Activated B cell treated with CpG ODN at 0.5 μM for 24 hours (primary cell): ENCODE measurements at places on chromosomes 7 and 10.

GRCh38 chr7:42522227-42522991, 285.4 kb upstream of the GLI3 start:
- DNase-seq, result no peak

DNA sequence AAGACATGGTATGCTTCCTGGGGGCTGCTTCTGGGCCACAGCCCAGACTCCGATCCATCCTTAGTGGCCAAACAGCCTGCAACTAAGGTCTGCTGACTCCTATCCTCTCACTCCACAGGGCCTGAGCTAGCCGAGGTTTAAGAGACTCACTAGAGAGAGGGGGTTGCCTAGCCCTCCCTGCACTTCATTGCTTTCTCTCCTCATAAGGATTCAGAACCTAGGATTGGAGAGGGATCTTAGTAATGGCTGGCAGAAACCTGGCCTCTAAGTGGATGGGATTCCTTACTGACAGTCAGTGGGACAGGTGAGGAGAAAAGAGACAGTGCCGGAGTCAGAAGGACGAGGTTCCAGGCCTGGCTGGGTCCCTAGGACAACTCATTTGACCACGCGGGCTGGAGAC, 8.2 kb upstream of the DDIT4 start:
- no peak for DNase-seq

DNA sequence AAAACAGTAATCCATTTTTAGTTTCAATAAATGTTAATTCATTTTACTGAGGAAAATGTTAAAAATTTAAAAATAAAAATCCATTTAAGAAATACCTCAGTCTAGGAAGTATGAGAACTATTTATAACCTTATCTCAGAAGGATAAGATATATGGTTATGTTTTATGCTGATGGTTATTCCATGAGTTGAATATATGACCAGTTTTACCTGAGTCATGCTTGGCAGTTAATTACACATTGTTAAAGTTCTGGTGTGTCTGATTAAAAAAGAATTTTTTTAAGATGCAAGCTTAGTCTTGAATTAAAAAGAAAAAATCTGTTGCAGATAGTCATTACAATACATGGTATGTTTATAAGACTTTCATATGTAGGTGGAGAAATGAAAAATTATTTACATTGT, 191.7 kb downstream of the ARL4A start:
- DNase-seq, result no peak

DNA sequence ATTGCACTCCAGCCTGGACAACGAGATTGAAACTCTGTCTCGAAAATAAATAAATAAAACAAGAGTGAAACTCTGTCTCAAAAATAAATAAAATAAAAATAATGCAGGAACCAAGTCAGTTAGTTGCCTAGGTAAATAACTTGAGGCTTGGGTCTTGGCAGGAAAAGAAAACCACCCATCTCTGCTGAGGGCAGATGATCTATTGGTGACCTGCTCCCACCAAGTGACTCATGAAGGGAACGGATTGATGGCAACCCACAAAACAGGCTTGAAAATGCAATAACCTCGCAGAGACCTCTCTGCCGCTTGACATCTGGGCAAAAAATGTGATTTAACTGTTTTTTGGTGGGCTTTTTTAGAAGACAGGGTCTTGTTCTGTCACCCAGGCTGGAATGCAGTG, 86.6 kb downstream of the CALN1 start:
- no peak for DNase-seq

- DNase-seq, result no peak
Observed at GRCh38 chr7:86558680-86559501, 84.8 kb upstream of the GRM3 start.

DNA sequence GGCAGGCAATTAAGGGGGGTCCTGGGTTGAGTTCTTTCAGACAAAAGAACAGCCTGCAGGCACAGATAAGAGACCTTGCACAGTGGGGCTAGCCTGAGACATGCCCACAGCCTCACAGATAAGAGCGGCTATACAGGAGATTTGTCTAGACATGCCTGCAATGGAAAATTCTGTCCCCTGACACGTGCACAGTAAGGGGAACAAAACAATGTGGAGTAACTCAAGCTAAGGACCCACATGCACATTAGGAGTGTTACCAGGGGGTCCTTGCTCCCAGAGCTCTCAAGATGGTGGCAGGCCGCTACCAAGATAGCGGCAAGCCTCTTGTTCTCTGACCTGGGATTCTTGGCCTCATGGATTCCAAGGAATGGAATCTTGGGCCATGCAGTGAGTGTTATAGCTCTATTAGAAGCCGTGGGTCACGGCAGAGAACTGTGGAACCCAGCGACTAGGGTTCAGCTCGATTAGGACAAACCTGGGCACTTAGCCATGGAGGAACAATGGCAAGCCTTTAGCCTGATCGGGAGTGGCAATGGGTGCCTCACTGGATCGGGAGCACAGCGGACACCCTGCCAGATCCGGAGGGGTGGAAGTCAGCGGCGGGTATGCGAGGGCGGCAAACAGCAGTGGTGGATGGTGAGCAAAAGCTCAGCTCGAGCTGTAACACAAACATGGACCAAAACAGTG, 196.9 kb downstream of the CCSER2 start:
- no peak for DNase-seq

DNA sequence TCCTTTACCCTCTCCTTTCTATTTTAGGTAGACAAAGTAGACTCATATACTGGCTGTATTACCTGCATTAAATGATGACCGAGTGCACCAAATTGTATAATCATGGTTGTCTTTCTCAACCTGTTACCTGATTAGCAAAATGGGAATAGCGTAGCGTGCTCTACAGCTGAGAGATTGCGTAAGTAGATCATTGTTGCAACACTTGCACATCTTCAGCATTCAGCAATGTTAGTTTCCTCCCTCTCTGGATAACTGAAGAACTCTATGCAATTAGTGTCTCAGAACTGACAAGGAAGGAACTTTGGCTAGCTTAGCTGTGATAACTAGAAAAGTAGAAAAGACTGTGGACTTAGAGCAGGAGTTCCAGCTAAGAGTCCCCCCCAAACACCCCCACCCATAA, 787.4 kb downstream of the PHTF2 start:
- DNase-seq, result no peak
